Stimulated activated naive CD4-positive, alpha-beta T cell (primary cell): ENCODE measurements at places on chromosomes 7 and 10.

DNA sequence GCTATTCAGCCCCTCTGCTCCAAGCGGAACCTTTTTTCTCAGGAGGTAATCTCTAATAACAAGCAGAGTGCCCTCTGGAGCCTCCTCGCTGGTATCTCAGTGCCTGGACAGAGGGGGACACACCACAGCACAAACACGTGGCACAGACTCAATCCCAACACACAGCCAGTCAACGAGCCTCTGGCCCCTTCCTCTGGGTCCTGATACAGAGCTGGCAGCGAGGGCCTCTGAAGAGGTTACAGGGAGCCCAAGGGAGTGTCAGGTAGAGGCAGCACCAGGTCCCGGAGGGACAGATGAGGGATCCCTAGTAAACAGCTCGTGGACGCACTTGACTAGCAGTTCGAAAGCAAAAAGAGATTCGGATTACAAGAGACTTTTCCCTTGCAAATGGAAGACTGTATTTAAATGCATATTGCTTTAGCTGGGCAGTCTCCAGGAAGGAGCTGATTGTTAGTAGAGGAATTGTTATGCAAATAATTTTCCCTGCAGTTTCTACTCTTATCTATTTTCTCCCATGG lies 14.1 kb downstream of the CXCL12 start:
- no peak for DNase-seq

GRCh38 chr10:131169146-131169545 lies 142.4 kb downstream of the TCERG1L start:
- no peak for DNase-seq

- no peak for DNase-seq
Observed at GRCh38 chr7:27633062-27633461, 29.6 kb downstream of the HIBADH start.

DNA sequence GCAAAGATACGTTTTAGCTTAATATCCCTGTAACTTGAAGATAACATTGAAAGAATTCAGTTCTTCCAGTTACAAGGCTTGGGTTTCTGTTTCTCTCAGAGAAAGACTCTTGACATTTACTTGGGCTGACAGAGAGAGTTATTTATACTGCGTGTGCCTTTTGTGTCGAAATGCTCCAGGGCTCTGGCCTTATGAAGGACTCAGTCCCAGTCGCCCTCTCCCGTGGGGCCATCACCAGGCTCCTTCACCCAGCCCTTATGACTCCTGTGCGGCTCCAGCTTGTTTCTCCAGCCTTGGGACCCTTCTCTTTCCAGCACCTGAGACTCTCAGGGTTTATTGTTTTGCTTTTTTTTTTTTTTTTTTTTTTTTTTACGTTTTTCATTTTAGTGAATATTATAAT lies 242.3 kb upstream of the DKK1 start:
- DNase-seq: no peak

DNA sequence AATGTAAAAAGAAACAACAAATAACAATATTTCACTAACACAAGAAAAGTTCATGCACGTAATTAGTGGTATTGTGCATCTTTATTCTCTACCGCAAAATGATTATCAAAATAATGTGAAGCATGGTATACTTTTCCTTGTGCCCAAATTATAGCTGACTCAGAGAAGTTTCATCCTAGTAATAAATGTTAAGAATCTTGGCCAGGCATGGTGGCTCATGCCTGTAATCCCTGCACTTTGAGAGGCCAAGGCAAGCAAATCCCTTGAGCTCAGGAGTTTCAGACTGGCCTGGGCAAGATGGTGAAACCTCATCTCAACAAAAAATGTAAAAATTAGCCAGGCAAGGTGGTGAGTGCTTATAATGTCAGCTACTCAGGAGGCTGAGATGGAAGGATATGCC lies 105.0 kb downstream of the KMT2C start:
- DNase-seq: no peak

DNA sequence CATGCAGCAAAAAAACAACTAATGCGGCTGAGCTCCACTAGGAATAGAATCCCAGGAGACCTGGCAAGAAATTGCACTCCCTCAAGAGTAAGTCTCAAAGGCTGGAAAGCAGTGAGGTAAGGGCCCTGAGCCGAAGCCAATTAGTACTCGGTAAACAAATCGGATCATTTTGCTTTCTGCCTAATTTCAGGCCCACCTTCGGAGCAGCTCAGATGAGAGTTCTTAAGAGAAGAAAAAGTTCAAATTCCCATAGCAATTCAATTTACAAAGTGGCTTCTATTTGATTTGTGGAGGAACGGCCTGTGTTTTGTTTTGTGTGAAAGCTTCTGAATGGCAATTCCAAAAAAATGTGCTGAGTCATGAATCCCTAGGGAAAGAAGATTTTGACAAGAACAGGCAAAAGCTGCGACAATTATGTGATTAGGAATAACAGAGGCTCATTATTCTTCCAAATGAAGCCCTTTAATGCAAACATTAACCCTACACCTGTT lies 60.9 kb downstream of the SLC16A9 start:
- no peak for DNase-seq

DNA sequence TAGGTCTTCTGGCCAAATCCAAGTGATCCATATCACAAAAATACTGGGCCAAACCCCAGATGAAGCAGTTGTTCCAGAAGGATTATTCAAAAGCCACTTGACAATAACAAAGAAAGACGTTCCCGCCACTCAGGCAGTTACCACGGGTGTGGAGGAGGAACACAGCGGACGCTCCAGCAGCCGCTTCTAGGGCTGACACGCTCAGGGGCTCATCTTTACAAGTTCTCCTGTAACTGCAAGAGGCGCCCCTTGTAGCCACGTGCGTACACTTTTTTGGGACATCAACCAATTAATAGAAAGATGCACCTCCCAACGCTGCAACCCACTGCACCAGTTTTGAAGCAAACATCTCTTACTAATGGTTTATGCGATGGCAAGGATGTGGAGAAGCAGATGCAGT lies 159.4 kb downstream of the GRID1 start:
- DNase-seq: no peak

DNA sequence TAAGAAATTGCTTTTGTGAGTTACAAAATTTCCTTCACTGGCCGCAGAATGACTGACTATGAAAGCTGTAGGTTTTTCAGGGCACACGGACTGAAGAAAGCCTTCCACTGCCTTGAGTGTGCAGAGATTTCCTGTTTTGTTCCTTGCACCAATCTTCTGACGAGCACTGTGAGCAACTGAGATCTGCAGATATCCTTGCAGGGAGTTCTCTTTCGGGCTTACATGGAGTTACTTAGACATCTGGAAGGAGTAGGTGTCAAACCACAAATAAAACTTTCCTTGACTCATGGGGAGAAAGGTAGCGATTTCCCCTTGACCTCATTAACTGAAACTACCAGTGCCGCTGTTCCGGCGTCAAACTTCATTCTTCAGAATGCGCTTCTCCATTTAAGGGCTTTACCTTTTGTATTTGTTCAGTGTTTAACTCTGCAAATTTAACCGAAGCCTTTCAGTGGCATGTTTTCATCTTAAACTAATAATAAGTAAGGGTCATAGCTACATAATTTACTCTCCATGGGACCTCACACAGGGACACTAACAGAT lies 1175.3 kb downstream of the GATA3 start:
- DNase-seq: no peak

DNA sequence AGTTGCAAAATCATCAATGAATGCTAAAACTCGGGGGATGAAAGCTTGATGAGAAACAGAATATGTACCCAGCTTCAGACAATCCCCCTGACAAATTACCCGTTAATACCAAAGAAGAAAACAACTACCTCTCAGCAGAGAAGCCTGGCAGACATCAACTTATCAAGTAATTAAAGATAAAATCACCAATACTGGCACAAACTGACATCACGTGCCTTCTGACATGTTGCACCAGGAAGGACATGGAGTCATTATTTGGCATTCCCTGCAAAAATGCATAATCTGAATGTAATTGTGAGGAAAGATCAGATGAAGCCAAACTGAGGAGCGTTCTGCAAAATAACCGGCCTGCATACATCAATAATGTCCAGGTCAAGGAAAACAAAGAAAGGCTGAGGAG lies 7.7 kb downstream of the SLIT1 start:
- no peak for DNase-seq

DNA sequence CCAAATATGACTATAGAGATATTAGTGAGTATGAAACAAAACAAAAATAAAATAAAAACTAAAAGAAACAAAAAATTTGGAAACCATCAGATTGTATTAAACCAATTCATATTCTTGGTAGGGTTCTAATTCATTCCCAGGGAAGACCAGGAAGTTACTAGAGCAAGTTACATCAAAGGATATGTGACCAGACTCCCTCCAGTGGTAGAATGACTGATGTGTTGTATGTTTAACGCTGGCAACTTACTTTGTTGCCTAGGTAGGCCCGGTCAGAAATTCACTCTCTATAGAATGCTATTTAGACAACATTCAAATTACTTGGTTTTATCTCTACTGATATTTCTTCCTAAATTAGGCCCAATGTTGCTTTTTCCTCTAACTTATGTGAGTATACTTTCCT lies 5.2 kb downstream of the PHYHIPL start:
- no peak for DNase-seq

- DNase-seq: no peak
Observed at GRCh38 chr10:58973235-58973595, 203.2 kb upstream of the PHYHIPL start.

DNA sequence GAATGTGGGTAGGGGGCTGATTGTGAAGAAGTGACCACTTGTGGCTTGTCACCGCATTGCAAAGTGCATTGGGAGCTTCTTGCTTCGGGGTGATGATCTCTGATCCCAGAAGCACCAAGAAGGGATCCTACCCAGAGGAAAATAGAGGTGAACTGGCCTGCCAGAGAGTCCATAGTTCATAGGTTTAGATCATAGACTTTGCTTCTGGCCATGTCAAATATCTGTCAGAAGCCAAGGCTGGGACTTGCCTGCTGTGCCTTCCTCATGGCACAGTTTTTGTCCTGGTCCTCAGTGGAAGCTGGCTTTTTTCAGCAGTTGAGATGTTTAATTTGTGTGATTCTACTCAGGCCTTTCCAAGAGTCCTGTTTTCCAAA lies 1.1 kb downstream of the ZSWIM8 start:
- DNase-seq: no peak

GRCh38 chr7:55423891-55424290 lies 58.8 kb downstream of the LANCL2 start:
- no peak for DNase-seq

DNA sequence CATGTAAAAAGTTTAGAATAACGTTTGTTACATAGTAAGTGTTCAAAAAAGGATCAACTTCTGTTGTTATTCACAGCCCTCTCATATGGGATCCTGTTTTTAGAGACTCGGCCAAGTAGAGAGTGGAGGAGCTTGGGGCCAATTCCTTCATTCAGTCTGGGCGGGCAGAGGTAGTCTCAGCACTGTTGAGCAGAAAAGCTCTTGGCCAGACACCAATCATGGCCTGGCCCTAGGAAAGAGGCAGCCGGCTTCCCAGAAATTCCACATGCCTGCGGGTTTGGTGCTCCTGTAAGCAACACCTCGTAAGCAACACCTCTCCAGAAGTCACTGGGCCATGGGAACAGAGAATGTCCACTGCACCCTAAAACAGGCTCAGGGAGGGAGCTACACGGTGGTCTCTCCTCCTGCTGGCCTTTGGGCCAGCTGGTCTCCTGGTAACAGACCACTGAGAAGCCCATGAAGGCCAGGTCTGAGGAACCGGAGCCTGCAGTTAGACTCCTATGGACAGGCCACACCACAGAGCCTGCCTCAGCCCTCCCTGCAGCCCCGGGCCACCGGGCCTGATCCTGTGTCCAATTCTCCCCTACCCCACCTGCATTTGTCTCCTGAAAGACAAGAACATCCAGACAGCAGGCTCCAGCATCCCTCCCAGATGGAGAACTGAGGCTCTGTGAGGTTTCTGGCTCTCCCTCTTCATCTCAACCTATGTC lies 149.1 kb downstream of the GRID1 start:
- DNase-seq: no peak

GRCh38 chr10:75770626-75771081 lies 339.2 kb downstream of the LRMDA start:
- DNase-seq: no peak

DNA sequence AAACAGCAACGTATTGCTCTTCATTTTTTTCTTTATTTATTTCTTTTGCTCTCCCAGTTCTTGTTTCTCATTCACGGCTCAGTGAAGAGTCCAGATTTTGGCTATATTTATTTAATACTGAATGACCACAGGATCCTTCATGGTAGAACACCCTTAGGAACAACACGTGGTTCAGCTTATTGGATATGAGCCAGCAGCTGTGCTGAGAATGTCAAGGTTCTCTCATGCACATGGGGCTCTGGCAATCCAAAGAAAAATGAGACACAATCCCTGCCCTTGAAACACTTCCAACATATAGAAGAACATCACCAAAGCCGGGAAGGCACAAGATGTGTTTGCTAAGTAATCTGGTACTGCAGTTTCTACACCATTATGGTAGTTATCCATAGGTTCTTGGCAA lies 852.9 kb downstream of the SORCS1 start:
- DNase-seq: no peak

GRCh38 chr10:27153845-27154193 lies 365 bp downstream of the YME1L1 start:
- DNase-seq: no peak

GRCh38 chr10:129440247-129440646 lies 26.8 kb upstream of the MGMT start:
- DNase-seq: no peak

- DNase-seq: no peak
Observed at GRCh38 chr7:132930881-132931280, 151.0 kb downstream of the CHCHD3 start.

DNA sequence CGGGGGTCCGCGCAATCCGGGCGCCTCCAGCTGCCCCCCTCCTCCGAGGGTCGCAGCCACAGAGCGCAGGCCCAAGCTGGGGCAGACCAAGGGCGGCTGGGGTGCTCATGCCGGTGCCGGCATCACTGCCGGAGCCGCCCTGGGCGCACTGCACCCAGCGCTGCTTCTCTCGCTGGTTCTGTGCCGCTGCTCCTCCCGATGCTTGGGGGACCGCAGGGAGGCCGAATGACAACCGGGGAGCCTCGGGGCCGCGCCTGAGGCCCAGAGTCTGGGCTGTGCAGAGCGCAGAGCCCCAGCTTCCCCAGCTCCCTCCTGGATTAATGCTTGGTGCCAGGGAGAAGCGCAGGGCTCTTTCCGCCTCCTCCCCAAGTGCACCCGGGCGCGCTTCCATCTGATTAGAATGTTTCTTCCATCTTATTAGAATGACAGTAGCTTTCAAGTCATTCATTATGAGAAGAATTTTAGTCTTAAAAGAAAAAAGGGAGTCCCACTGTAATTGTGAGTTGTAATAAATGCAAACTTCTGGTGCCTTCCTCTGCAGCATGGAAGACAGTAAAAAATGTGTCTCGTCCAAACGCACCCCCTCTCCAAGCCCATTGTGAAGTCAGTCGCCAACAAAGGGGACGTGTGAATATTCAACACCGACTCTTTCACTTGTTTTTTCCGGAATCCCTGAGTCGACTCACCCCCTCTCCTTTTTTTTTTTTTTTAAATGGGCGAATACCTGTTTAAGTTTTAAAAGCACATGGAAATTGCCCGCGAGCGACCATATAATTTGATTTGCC lies 19.5 kb upstream of the PTF1A start:
- no peak for DNase-seq

- DNase-seq: peak; percentile 52
Observed at GRCh38 chr7:50335795-50336754, 31.6 kb downstream of the IKZF1 start.

GRCh38 chr10:127267442-127267841 lies 71.1 kb upstream of the INSYN2A start:
- DNase-seq: no peak
